ENCODE measurements at places on chromosomes 1 and 21.
A peak's percentile ranks its signal among the peaks of the same experiment; 100 is the strongest.

DNA sequence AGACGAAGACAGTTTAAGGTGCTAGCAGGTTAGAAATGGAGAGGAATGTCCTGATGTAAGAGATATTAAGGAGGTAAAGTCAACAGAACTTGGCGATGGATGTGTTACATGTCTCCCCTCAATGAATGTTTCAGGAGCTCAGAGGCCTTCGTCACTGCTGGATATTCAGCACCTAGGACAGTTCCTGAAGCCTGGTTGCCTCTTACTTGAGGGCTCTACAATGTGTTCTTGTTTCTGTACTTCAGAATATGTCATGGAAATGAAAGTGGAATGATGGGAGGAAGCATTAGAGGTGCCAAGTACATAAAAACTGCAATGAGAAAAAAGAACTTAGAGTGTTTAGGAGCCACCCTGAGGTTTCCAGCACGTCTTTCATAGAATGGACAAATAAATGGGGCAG, 17.7 kb downstream of the TNR start:
- DNase-seq: no peak

GRCh38 chr1:247241691-247242090, 14.2 kb upstream of the VN1R5 start:
- no peak for DNase-seq

GRCh38 chr1:27634985-27635367, at the start of gene FGR:
Gene FGR (minus strand): TSS chr1:27635185. CDS start chr1:27623916, 11,269 bp downstream.
- no peak for DNase-seq

GRCh38 chr1:211606914-211607753, 28.2 kb upstream of the SLC30A1 start:
- no peak for DNase-seq

DNA sequence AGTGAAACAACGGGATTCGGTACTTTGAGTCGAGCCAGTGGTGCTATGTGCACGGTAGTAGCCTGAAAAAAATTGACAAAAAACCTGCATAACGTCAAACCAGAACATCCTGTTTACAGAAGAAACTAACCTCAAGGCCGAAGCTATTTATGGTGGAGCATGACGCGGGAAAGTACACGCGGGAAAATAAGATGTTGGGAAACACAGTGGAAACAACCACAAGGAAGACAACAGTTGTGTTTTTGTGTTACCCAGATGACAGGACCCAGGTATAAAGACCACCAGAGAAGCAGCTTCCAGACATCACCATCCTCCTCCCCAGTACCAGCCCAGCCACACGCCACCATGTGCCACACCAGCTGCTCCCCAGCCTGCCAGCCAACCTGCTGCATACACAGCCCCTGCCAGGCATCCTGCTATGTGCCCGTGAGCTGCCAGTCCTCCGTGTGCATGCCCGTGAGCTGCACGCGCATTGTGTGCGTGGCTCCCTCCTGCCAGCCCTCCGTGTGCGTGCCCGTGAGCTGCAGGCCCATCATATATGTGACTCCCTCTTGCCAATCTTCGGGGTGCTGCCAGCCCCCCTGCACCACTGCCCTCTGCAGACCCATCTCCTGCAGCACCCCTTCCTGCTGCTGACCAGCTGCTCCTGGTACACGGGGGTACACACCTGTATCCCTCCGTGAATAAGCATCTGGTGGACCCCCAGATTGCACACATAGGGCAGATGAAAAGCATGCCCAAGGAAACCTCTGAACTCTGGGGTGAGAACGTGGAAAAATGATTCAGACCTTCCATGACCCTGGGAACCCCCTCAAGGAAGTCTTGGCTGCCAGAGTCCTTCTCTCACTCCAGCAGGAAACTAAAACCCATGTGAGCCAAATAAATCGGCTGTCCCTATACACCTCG, at the start of gene KRTAP12-3:
KRTAP12-3 (plus strand) TSS at position 298 of the 906 bp plus-strand sequence; CDS start at position 346, 48 bp downstream.
- DNase-seq: peak; percentile 18

GRCh38 chr21:35207322-35207721, 158.2 kb upstream of the RUNX1 start:
- DNase-seq: no peak

GRCh38 chr1:213399695-213400094, 348.7 kb downstream of the RPS6KC1 start:
- DNase-seq: no peak

- no peak for DNase-seq
Measured at GRCh38 chr1:63129184-63129583, 193.2 kb upstream of the FOXD3 start.

DNA sequence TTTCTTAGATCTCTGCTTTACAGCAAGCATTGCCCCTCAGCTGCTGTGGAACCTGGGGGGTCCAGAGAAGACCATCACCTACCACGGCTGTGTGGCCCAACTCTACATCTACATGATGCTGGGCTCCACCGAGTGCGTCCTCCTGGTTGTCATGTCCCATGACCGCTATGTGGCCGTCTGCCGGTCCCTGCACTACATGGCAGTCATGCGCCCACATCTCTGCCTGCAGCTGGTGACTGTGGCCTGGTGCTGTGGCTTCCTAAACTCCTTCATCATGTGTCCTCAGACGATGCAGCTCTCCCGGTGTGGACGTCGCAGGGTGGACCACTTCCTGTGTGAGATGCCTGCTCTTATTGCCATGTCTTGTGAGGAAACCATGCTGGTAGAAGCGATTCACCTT, 33.4 kb upstream of the OR2B11 start:
- DNase-seq: no peak

DNA sequence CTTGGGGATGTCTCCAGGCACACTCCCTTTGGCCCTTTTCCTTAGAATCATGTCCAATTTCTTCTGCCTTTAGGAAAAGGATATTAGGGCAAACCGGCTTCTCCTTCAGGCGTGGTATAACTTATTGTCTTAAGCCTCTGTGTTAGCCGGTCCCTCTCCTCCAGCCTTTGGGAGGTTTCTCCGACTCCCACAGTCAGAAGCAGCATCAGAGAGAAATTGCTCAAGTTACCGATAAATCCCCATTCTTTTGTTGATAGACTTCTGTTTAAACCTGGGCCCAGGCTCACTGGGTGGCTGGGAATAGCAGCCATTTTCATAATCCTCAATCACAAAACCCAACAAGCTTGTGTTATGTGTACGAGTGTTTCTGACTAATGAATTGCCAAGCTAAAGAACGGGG, 85.4 kb upstream of the KAZN start:
- no peak for DNase-seq

GRCh38 chr1:4422504-4423289, 231.7 kb upstream of the AJAP1 start:
- DNase-seq: no peak

- no peak for DNase-seq
Measured at GRCh38 chr1:199129247-199129646, 490.4 kb downstream of the PTPRC start.

DNA sequence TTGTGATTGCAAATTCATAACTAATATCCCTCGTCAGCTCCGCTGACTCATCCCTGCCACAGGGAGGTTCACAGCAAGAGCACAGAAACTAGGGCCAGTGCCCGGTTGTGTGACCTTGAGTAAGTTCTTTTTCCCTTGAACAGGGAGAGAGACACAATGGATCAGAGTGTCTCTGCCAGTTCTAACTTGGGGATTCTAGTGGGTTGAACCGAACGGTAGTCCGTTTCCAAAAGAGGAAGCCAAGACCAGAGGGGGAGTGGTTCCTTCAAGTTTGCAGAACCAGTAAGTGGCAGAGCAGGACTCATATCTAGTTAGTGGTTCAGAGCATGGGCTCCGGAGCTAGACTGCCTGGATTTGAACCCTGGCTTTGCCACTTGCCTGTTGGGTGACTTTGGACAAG, 4.9 kb upstream of the SHISA4 start:
- DNase-seq: no peak

DNA sequence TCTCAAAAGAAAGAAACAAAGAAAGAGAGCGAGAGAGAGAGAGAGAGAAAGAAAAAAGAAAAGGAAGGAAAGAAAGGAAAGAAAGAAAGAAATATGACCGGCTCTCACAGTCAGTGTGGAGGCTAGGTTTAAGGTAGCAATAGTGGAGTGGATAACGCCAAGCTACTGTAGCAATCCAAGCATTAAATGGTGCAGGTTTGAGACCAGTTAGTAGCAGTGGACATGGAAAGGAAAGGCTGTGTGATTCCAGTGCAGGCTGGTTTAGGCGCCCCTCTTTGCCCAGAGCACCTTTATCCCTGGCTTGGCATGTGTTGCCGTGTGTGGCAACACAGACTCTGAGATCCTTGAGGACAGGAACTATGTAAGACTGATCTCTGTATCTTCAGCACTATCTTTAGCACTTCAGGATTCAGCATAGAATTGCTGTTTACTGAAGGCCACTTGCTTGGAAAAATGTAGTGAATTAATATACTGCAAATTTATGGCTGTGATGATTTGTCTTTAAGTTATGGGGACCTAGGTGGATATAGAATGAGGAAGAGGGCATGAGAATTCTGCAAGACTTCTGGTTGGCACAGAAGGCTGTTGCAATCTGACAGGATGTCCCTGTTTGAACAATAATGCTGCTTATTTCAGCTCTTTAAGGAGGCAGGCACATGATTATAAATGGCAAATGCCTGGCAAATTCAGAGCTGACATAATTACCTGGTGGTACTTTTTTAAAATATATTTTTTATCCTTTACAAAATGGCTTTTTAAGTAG, 10.8 kb upstream of the OSBPL9 start:
- no peak for DNase-seq

DNA sequence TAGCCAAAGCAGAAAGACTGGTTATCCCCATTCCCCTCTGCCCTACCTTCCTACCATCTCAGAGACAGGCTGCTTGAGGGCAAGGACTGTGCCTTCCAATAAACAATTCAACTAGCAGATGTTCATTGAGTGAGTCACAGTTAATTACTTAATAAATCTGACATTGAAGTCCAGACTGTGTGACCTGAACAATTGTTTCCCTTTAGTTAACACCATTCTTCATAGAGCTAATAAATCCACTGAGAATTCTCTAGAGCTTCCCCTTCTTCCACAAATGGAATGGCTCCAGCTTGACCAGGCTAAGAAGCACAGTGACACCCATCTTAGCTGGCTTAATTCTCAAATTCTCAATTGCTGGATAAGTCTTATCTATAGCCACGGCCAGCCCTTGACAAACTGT, 61.9 kb upstream of the GJA5 start:
- no peak for DNase-seq

DNA sequence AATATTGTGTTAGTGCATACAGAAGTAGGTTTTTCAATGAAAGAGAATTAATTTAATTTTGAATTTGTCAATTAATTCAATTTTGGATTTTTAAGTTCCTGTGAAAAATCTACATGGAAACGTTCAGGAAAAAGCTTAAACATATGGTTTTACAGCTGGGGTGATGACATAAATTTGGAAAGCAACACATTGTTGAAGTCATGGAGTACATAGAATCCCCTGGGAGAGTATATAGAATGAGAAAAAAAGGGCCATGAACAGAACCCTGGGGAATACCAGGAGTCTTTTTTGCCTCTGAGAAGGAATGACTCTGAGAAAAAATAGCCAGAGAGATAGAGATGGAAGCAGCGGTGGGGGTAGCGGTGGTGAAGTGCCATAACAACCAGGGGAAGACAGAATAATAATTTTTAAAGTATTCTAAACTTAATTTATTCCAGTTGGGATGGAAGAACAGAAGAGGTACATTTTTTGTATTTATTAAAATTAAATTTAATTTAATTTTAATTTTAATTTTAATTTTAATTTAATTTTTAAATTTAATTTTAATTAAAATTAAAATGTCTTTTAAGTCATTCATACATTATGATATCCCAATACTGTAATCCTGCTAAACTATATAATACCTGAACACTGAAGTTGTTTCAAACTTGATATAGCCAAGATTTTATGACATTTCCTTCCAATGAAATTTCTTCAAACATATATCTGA, 48.9 kb downstream of the NME7 start:
- no peak for DNase-seq

DNA sequence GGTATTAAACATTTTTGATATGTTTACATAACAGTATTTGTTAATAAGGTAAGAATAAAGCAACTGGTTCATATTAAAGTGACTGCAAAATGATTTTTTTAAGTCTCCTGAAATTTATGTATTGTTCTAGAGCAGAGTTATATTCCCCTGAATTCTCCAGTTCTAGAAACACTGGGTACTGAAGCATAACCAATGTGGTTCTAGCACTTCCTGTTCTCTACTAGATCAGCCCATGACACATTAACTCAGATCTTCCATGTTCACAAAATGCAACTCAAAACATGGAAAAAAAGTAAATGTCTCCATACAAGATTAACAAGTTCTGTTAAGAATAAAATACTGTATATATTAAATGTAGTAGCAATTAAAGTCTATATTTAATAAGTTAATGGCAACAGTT, 3.9 kb downstream of the NEGR1 start:
- DNase-seq: no peak

DNA sequence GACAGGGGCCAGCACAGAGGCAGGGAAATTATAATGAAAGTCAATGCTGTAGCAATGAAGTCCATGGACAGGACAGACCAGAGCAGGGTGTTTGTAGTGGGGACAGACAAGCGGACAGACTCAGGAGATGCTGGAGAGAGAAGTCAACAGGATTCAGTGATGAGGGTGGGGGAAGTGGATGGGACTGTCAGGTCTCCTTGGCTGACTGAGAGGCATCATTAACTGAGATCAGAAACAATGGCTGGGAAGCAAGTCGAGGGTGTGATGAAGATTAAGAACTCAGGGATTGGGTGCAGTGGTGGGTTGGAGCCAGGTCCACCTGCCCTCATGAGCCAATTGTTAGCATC, 25.5 kb downstream of the CD58 start:
- DNase-seq: no peak

DNA sequence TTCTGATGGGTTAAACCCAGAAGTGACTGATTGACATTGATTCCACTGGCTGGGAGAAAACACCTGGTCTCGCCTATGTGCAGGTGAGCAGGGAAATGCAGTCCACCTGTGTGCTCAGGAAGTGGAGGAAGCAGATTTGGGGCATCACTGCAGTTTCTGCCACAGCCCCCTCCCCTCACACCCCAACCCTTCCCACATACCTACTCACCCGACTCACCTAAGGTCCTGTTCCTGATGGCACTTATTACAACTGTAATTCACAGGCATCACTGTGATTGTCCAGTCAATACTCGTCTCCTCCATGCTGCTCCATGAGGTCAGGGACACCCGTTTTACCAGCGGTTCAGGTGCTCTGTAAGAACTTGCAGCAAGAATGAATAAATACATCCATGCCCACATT, 68.5 kb downstream of the PCP4 start:
- no peak for DNase-seq

- no peak for DNase-seq
Measured at GRCh38 chr1:167083066-167083665, 7.0 kb downstream of the GPA33 start.
